NCI-H2227 treated with DMSO at 0.1 percent for 48 hours (cell line): ENCODE measurements at places on chromosomes 6 and 20.
A peak's percentile ranks its signal among the peaks of the same experiment; 100 is the strongest.

GRCh38 chr6:77097940-77098339, 365.4 kb downstream of the HTR1B start:
- no peak for DNase-seq

DNA sequence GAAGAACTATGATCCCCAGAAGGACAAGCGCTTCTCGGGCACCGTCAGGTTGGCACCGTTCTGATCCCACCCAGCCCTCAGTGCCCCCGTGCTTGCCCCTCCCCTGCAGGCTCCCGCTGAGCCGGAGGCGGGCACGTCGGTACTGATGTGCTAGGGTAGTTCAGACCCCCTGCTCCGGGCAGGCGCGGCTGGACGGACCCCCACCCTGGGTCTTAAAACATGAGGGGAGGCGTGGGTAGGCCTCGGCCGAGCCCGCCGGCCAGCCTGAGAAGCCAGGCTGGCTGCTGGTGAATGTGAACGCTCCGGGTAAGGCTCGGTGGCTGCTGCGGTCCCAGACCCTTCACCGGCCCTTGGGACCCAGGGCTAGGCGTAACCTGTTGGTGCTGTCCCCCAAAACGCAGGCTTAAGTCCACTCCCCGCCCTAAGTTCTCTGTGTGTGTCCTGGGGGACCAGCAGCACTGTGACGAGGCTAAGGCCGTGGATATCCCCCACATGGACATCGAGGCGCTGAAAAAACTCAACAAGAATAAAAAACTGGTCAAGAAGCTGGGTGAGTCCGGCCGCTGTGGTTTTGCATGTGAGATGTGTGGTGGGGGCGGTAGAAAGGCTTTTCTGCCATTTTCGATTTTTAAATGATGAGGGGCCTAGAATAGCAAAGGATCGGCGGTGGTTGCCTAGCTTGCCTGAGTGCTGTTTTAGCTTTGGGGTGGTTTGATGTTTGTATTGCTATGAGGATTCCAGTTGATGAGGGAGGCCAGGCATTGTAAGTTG, 964 bp downstream of the RPL10A start:
- DNase-seq, result no peak

GRCh38 chr20:33316958-33317357, 33.9 kb downstream of the BPIFB1 start:
- no peak for DNase-seq

- DNase-seq, result peak; percentile 85
Measured at GRCh38 chr20:58907320-58908137, 55.0 kb downstream of the GNAS start.

DNA sequence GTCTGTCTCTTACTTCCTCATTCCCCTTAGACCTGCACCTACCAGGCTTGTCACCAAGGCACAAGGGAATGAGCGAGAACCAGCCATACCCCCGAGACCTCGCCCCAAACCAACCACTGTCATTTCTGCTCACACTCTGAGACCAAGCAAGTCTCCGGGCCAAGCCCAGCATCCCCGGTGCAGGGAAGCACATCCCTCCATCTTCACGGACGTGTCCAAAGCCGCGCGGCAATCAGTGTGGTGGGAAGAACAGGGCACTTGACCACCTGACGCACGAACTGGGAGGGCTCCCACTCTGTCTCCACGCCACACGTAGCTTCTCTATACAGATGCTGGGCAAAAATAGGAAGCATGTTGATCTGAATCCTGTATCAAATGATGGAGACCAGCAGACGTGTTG, 28.4 kb upstream of the THBS2 start:
- DNase-seq, result no peak

- no peak for DNase-seq
Measured at GRCh38 chr20:19631410-19631809, 126.6 kb upstream of the RIN2 start.
